Stimulated activated CD8-positive, alpha-beta memory T cell treated with anti-CD3 and anti-CD28 coated beads, Interleukin-7, amount 100 ng/mL, for 1 hour (primary cell): ENCODE measurements at places on chromosomes 1 and 21.

DNA sequence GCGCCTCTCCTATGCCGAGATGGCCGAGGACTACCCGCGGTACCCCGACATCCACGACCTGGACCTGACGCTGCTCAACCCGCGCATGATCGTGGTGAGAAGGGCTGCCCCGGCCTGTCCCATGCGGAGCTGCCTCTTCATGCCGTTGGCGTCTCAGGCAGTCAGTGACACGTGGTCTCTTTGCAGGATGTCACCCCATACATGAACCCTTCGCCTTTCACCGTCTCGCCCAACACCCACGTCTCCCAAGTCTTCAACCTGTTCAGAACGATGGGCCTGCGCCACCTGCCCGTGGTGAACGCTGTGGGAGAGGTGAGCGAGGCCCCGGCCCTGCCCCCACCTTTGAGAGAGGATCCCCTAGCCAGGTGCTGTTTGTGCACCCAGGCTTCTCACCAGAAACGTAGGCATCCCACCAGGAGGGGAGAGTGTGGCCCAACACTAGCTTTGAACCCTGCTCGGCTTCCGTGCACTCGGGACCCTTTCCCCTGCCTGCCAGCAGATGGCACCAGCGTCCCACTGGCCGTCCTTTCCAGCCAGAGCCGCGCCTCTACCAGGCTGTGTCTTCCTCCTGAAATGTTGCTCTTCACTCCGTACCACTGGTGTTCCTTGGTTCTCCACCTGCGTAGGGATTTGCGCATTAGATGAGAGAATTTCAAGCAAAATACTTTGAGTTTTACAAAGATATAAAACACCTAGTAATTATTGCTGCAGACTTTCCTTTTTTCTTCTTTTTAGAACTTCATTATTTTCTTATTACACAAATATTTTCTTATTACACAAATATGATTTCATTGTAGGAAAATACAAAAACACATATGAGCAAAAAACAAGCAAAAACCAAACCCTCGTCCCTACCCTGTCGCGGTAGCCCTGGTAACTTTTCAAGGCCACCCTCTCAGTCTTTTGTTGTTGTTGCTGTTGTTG, 9.0 kb downstream of the NPPA start:
- DNase-seq = peak; percentile 44

DNA sequence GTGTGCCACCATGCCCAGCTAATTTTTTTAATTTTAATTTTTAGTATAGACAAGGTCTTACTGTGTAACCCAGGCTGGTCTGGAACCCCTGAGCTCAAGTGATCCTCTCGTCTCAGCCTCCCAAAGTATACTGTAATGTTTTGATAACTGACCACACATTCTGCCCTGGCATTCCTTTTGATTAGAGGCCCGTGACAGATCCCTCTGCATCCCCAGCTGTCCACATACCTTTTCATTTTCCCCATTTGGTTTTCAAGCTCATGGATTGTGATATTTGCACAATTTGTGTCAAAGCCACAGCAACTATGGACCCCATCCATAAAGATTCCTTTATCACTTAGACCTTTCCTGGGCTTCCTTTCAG, 116.8 kb upstream of the ATP1A1 start:
- DNase-seq = no peak

GRCh38 chr1:147849098-147849895, 53.3 kb upstream of the GJA8 start:
- DNase-seq = no peak

GRCh38 chr1:24635195-24635843, 7.8 kb upstream of the SRRM1 start:
- no peak for DNase-seq

GRCh38 chr1:81021134-81021533, 779.6 kb upstream of the ADGRL2 start:
- DNase-seq = no peak
